ENCODE measurements at places on chromosomes 1 and 21.
A peak's percentile ranks its signal among the peaks of the same experiment; 100 is the strongest.

DNA sequence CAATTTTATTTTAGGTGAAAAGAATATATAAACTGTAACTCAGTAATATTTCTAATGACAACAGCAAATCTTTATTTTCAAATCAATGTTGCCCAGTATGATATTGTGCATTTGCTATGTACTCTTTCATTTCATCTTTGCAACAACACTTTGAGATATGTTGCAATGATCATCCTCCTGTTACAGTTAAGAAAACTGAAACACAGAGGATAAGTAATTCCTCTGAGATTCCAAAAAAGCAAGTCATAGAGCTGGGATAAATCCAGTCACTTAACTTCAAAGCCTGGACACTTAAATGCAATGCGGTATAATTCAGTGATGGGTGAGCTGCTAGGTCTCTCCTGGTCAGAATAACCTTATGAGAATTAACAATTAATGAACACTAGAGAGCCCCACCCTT lies 48.6 kb upstream of the EXO1 start:
- DNase-seq: no peak

- DNase-seq: no peak
Observed at GRCh38 chr1:22485431-22485830, 33.8 kb downstream of the ZBTB40 start.

- peak; percentile 51 for DNase-seq
Observed at GRCh38 chr1:151739590-151740355, 18.5 kb downstream of the RIIAD1 start.

GRCh38 chr1:2083666-2084065 lies 33.5 kb downstream of the PRKCZ start:
- no peak for DNase-seq

GRCh38 chr1:39866767-39867166 lies 16.5 kb downstream of the TRIT1 start:
- DNase-seq: no peak

GRCh38 chr1:61654067-61654466 lies 70.9 kb downstream of the TM2D1 start:
- DNase-seq: no peak

DNA sequence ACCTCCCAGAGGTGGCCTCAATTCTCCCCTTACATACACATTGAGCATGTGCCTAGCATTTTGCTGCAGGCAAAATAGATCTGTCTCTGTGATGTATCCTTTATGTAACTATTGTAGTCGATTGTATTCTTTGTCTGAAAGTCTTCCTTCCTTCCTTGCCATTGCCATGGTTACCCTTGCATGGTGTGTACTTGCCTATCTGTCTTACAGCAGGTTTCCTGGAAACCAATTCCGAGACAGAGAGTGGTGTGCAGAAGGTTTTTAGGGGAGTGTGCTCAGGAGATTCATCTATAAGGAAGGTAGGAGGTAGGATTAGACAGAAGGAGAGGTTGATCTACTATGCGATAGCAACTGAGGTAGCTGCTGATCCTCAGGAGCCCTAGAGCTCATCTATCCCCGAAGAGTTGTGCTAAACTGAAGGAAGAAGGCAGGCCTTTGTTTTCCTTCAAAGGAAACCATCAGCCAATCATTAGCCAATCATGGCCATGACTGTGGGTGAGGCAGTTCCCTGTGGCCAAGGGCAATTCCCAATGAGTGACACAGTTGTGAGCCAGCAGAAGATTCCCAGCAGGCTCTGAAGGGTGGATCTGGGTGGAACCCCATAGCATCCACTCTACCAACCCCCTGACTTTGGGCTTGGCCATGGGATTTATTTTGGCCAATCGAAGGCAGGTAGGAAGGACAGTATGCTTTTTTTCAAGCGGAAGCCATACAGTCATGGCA lies 15.0 kb downstream of the CITED4 start:
- DNase-seq: no peak

DNA sequence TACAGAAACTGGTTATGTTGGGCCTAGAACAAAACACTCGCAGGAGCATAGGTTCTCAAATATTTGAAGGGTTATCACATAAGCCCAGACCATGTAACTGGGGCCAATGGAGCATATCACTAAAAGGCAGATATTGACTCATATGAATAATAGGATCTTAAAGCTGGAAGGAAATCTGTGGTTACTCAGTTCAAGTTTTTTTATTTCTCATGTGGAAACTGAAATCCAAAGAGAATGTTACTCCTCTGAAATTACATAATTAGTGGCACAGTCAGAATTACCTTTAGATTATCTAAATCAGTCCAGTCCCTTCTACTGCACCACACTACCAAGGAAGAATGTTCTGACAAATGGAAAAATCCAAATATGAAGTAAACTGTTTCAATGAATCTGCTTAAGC lies 12.0 kb downstream of the SLAMF8 start:
- no peak for DNase-seq

DNA sequence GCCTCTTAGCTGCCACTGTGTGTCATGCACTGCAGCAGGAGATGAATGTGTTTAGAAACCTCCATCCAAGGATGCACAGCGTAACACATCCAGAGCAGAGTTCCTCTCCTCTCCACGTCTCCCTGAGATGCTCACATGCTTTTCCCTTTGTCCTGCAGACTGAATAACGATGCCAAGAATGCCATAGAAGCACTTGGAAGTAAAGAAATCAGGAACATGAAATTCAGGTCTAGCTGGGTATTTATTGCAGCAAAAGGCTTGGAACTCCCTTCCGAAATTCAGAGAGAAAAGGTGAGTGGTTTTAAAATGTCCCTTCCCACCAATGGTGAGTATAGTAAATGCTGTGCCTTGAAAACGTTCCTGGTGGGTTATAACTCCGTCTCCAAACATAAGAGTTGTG lies 13.4 kb upstream of the MX2 start:
- DNase-seq: no peak

DNA sequence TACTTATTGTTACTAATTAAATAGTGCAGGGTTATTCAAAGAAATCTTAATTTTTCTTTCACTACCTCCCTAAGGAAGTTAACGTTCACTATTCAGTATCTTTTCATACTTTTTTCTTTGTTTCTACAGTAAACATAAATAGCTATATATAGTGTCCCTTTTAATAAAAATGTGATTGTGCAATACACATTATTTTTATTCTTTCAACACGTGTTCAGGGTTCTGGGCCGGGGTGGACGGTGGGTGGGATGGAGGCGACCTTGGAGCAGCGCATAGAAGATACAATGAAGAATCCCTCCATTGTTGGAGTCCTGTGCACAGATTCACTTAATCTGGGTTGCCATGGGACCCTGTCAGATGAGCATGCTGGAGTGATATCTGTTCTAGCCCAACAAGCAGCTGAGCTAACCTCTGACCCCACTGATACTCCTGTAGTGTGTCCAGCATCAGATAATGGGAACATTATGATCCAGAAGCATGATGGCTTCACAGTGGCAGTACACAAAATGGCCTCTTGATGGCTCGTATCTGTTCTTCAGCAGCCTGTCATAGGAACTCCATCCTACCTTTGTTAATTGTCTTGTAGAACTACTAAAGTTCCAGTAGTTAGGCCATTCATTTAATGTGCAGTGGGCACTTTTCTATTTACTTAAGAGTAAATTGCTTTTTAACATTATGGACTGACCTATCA lies 155.9 kb upstream of the L1TD1 start:
- DNase-seq: peak; percentile 19

DNA sequence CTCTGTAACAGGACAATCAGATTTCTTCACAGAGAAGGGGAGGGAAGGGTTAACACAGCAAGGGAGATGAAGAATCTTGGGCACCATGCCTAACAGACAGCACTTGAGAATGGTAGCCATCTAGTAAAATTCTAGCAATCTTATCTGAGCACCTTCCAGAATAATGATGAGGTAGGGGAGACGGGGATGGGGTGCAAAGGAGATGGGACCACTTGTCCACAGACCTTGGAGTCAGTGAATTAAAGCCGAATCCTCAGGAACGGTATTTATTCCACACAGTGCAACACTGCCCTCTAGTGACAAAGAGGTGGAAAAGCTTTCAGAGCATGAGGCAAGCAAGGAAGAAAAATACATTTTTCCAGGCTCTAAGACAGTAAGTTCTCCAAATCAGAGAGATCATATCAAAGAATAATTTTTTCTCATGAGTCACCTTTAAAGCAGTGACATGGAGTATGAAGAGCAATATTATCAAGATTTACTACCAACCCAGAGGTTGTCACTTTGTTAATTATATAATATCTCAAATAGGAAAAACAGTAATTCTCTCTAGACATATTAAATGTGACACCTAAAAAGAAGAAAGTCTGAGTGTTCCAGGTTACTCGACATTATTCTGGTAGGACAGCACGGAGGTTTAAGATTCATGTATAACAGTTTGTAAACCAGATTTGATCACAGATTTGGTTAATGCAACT lies 43.3 kb upstream of the LPAR3 start:
- DNase-seq: peak; percentile 75

- DNase-seq: no peak
Observed at GRCh38 chr1:56034222-56034621, 545.1 kb downstream of the PLPP3 start.

DNA sequence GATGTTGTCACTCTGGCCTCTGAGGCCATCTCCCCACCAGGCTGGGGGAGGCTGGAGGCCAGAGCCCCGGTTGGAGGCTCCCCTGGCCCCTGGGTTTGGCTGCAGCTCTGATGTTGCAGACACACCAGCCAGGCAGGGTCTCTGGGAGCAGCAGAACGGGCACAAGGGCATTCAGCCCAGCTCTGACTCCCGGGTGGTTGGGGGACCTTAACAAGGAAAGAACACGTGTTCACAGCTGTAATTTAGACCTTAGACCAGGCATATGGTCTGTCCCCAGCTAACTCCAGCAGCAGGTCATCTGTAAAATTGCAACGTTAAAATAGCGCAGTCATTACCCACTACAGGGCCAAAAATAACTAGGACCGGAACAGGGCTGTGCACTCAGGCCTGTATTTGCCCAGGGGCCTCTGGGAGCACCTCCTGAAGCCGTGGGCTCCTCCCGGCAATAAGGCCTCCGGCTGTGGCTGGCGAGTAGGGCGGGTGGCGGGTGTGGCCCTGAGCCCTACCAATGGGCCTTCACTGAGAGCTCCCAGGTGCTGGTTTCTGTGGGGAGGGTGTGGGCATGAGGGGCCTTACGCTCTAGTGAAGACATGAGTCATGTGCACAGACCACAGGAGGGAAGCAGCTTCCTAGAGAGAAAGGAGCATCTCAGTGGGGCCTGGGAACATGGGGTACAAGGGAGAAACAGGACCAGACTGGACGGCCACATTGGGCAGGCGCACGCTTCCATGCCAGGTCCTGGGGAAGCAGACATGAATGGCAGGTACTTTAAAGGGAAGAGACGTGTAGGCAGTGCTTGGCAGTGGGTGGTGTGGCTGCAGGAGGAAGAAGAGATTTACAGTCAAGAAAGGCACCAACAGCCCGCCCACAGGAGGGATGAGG lies 6.1 kb downstream of the LDLRAP1 start:
- peak; percentile 48 for DNase-seq

- DNase-seq: no peak
Observed at GRCh38 chr1:171738911-171739310, 3.0 kb downstream of the VAMP4 start.

GRCh38 chr1:26335774-26336476 lies 18.0 kb downstream of the CRYBG2 start:
- peak; percentile 61 for DNase-seq

- no peak for DNase-seq
Observed at GRCh38 chr21:43021756-43022600, 47.6 kb downstream of the PKNOX1 start.

DNA sequence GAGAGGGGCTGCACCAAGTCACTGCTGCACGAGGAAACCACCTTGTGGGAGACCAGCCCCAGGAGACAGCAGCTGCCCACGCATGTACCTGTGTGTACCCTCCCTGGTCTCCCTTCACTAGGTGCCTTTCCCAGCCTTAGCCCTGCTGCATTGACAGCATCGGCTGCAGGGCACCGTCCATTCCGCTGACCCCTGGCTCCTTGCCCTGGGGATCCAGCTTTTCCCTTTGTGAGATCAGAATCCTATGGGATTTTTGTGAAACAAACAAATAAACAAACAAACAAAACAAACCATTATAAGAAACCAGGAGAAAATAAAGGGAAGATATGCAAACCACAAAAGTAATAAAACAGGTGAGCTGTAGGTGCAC lies 2.1 kb downstream of the STUM start:
- DNase-seq: no peak

DNA sequence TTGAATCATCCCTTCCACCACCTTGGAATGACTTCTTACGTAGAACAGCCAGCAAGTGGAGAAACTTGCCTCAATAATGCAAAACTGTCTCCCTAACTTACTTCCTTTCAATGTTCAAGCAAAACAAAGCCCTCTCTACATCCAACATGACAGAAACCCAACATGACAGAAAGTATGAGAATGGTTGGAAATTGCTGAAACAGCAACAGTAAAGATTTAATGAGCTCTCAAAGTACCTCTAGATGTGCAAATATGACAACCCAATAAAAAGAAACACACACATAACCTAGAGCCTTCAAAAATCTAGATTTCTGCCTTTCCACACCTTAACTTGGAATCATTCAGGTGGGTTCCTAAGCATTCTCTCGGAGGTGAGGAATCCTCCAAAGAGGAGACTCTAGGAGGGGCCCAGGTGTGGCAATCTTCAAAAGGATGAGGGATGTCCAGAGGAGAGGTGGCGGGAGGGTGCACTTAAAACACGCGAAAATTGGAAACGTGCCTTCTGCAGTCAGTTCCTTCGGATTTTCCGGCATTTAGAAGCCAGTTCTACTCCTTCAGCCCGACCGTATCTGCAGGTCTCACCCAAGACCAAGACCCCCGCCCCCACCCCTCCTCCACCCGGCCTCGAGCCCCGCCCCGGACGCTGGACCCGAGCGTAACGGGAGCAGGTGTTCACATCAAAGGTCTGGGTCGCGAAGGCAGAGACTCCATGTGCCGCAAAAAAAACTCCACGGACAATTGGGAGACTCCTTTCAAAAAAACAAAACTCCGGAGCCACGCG lies 996 bp upstream of the MGST3 start:
- peak; percentile 75 for DNase-seq

GRCh38 chr1:2558420-2558819 lies 2.2 kb downstream of the TNFRSF14 start:
- no peak for DNase-seq

- DNase-seq: no peak
Observed at GRCh38 chr1:201790261-201790660, 38.7 kb upstream of the IPO9 start.

DNA sequence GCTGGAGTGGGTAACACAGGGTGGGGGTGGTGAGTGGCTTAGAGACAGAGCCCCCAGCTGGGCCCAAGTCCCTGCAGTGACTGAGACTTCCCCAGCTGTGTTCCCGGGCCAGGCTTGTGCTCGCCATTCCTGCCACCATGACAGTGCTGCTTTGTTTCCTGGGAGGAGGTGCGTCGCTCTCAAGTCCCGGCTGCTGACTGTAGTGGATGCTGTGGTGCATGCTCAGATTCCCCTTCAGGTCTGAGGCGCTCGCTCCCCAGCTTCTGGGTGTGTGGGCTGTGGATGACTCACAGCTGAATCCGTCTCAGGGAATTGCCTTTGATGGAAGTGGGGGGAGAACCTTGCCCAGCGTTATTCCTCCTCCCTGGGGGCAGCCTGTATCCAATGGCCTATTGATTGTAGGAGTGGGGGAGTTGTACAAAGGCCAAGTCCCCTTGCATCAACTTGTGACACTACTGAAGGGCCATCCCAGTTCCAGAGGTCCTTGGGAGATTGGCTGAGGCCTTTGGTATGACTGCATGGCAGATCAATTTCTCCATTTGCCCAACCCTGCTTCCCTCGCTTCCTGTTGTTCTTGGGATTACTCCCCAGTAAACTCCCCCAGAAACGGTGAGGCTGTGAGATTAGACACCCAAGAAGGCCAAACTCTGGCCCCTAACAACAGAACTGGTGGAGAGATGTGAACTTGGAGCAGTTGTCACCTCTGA lies 17.8 kb upstream of the POU3F1 start:
- DNase-seq: peak; percentile 53
